ENCODE measurements at places on chromosomes 7 and 10.

GRCh38 chr7:143733876-143734275, 23.6 kb downstream of the CTAGE6 start:
- no peak for DNase-seq

- DNase-seq: no peak
These were observed 10.5 kb downstream of the DAGLB start for GRCh38 chr7:6437251-6437650.

DNA sequence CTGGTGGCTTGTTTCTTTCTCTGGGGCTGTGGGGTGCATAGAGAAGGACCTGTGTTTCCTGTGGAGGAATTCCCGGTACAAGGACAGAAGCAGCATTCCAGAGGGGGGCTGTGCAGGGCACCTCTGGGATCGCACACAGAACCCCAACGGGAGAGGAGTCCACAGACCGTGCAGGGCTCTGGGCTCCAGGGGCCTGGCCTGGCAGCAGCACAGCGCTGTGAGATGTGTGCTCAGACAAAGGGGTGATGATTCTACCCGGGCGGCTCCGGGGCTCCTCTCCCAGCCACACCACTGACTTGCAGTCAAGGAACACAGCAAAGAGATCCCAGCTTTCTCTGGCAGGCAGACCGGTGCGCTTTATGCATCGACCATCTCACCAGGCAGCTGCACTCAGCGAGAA, 6.9 kb upstream of the SHH start:
- DNase-seq: no peak

- DNase-seq: peak; percentile 39
These were observed 452 bp downstream of the ATE1 start for GRCh38 chr10:121927318-121927840.

DNA sequence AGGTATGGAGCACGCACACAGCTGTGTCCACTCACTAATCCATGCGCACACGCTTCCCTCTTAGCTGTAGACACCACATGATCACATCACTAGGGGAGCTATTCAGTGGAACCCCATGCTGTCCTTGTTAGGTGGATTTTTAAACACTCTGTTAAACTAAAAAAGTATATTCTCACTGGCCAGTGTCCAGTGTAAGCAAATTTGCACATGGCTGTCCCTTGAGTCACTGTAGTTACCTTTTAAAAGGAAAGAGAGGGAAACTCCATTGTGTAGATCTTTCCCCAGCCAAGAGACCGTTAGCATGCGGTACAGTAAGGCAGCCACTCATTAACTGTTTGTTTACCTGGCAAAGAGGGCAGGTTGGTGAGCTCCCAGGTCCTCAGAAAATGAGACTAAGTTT, 81.6 kb upstream of the INSYN2A start:
- DNase-seq: no peak

- no peak for DNase-seq
These were observed 136.7 kb downstream of the KIF20B start for GRCh38 chr10:89838044-89838615.

DNA sequence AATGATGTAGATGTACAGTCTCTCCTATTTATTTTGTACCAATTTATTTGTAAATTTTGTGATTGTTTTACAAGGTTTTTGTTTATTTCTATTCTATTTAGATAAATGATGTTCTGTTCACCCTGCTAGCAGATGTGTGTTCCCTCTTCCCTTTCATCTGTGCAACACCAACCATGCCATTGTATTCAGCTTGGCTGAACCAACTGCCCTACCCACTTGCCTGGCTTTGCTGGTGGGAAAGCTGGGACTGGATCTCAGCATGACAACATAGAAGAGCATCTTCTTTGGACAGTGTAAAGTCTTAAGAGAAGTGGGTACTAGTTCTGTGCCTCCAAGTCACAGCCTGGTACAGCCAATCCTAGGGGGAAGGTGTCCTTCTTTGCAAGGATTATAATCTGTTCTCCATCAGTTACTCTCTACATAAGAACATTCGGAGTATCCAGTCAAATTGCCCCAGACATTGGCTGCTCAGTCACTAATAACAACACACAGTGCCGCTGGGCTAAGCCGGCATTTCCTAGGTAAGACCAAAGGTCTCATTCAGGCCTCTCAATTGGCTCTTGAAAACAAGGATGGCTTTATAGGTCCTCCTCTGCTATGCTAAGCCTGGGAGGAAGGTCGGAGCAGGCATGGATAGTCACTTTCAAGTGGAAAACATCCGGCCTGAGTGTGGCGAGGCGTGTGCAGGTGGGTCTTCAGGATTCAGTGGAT, 109.7 kb downstream of the NT5C2 start:
- DNase-seq: no peak

DNA sequence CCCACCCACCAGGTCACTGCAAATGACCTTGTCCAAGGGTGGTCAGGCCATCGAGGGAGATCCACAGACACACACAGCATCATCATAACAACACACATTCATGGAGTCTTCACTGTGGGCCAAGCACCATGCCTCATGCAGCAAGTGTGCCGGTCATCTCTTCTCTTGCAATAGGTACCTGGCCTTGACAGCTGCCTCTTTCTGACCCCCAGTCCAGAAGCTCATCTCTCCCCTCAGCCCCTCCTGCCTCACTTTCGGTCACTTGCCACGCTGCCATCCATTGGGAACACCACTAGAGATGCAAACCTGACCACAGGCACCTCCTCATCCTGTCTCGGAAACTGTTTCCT, 75.9 kb downstream of the OAT start:
- DNase-seq: no peak

Data from HAP-1 (cell line).